Activated CD8-positive, alpha-beta memory T cell treated with anti-CD3 and anti-CD28 coated beads, Interleukin-2, amount 50 U/mL, for 48 hours (primary cell): ENCODE measurements at places on chromosomes 4 and X.

DNA sequence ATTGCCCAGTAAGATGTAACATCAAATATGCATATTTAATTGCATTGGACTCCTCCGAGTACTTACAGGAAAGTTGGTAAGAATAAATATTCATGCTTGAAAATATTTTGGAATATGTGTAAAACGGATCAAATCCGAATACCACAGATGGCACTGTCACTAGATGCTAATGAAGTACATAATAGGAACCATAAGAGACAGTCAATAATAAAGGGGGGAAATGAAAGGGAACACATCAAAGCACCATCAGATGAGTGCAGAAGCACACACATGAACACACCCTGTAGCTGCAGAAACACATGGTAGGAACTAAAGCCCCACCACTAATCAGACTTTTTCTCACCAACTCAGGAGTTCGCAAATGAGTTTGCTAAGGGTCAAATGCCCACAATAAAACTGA lies 52.2 kb upstream of the PAGE5 start:
- no peak for DNase-seq

- no peak for DNase-seq
These were observed 59.0 kb downstream of the ING2 start for GRCh38 chr4:183563874-183564273.

GRCh38 chrX:154398668-154399526 lies 720 bp downstream of the RPL10 start:
- DNase-seq = peak; percentile 87

- DNase-seq = no peak
These were observed 61.2 kb upstream of the HOPX start for GRCh38 chr4:56742080-56742871.
